PC-3 (cell line): ENCODE measurements at places on chromosomes 6 and 20.

- DNase-seq: peak; percentile 57
Measured at GRCh38 chr6:157800420-157801237, 22.4 kb upstream of the SNX9 start.

- peak; percentile 84 for DNase-seq
Measured at GRCh38 chr6:131400054-131400778, 172.8 kb upstream of the ARG1 start.

- no peak for DNase-seq
Measured at GRCh38 chr6:24640166-24640565, 5.8 kb downstream of the KIAA0319 start.

- no peak for DNase-seq
Measured at GRCh38 chr6:65903992-65904391, 197.0 kb upstream of the EYS start.

GRCh38 chr20:21189761-21190523, 64.1 kb downstream of the KIZ start:
- no peak for DNase-seq

DNA sequence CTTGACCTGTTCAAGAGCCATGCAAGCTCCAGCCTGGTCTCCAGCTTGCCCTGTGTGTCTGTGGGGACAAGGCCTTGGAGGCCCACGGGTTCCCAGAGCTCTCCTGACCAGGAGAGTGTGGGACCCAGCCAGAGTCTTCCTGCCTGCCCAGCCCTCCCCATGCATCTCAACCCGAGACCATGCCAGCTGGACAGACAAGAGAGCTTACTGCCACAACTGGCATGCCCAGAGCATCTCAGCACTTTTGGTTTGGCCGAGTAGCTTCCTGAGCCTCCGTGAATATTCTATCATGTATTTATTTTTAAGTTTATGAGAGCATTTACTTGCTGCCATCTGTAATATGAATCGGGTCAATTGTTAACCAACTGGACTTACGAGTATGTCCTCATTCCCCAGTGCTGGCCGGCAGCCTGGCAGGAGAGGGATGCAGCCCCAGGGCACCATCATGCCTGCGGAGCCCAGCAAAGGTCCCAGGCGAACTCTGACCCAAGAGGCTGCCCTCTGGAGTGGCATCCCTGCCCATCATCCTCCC, 14.9 kb downstream of the IP6K3 start:
- peak; percentile 42 for DNase-seq

- no peak for DNase-seq
Measured at GRCh38 chr6:146574211-146574610, 24.6 kb upstream of the ADGB start.

GRCh38 chr6:67736816-67737215, 898.3 kb upstream of the ADGRB3 start:
- no peak for DNase-seq

DNA sequence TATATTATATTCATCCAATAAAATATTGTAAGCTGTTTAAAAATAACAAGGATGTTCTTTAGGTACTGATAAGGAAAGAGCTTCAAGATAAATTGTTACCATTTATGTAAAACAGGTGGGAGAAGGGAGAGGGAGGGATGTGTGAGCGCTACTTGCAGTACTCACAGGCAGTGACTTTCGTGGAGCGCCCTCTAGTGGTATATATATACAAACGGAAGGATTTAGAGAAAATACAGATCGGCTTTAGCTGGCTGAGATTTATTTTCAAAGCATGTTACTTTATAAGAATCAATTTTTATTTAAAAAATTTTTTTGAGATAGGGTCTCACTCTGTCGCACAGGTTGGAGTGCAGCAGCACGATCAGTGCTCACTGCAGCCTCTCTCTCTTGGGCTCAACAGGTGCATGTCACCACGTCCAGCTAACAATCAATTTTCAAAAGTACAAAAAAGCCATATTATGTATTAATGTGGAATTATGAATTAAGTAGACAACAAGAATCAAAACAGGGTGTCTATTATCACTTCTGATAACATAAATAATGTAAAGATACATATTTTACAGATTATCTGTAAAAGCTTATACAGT, 3.3 kb upstream of the MOG start:
- DNase-seq: peak; percentile 70

- DNase-seq: no peak
Measured at GRCh38 chr6:101232961-101233360, 160.5 kb upstream of the GRIK2 start.

GRCh38 chr20:40711079-40711478, 22.0 kb upstream of the MAFB start:
- no peak for DNase-seq

DNA sequence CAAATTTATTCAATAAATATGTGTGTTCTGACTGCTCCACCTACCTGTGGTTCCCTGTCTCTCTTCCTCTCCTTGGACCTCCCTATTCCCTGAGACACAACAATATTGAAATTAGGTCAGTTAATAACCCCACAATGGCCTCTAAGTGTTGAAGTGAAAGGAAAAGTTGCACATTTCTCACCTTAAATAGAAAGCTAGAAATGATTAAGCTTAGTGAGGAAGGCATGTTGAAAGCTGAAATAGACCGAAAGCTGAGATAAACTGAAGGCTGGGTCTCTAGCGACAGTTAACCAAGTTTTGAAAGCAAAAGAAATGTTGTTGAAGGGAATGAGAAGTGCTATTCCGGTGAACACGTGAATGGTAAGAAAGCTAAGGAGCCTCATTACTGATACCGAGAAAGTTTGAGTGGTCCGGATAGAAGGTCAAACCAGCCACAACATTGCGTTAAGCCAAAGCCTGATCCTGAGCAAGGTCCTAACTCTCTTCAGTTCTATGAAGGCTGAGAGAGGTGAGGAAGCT, 34.1 kb downstream of the UST start:
- DNase-seq: no peak

GRCh38 chr20:60680554-60680953, 571.5 kb upstream of the CDH4 start:
- no peak for DNase-seq

GRCh38 chr6:6793388-6794250, 205.1 kb downstream of the LY86 start:
- DNase-seq: no peak

- DNase-seq: no peak
Measured at GRCh38 chr6:126667071-126667470, 327.2 kb downstream of the CENPW start.

GRCh38 chr6:82197784-82198183, 49.8 kb downstream of the IBTK start:
- no peak for DNase-seq

DNA sequence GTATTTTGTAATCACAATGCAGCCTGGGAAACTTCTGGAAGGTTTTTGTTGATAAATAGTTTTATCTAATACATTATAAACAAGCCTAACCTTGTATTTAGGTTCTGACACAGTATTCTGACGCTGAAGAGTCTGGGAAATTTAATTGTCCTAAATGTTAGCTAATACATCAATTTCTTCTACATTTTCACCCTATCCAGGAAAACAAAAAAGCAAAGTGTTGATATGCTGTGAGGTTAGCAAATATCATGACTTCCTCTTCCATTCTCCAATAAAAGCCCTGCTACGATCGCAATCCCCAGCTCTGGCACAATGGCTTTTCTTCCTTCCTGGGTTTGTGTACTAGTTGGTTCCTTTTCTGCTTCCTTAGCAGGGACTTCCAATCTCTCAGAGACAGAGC, at the start of gene C6orf58:
Gene C6orf58, plus strand, starts transcription at position 301 of the 400 bp plus-strand sequence. Its CDS starts 12 bp downstream, at position 313.
- DNase-seq: no peak

GRCh38 chr20:14495066-14495465, 157.7 kb upstream of the FLRT3 start:
- DNase-seq: peak; percentile 12

DNA sequence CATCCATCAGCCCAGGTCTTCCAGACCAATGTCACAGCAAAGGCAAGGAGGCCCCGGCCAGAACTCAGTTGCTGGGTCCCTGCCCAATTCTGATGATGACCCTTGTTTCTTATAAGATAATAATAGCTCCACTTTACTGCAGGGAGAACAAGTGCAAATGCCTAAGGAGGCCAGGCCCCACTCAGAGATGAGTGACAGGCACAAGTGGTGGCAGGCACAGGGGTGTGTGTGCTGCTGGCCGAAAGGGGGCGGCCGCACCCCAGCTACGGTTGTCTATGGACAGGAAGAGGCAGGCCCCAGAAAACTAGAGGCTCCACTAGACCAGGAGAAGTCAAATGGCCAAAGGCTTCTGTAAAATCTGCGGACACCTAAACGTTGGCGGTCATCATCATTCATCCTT, 28.6 kb downstream of the GNAS-AS1 start:
- DNase-seq: no peak

- DNase-seq: peak; percentile 77
Measured at GRCh38 chr6:45625191-45625664, 247.5 kb upstream of the SUPT3H start.

- DNase-seq: peak; percentile 4
Measured at GRCh38 chr6:69994251-69994650, 127.9 kb downstream of the COL19A1 start.

GRCh38 chr6:111605100-111605751, 452 bp downstream of the TRAF3IP2 start:
- peak; percentile 44 for DNase-seq

DNA sequence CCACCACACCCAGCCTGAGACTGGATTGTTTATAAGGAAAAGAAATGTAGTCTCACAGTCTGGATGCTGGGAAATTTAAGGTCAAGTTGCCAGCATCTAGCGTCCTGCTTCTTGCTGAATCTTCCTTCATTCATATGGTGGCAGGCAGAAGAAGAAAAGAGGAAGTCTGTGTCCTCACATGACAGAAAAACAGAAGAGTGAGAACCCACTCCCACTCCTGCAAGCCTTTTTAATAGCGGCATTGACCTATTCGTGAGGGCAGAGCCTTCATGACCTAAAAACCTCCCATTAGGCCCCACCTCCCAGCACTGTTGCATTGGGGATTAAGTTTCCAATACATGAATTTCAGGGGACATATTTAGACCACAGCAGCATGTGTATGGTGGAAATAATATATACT, 160.8 kb upstream of the BMP2 start:
- DNase-seq: no peak

GRCh38 chr20:6704132-6704861, 63.2 kb upstream of the BMP2 start:
- peak; percentile 89 for DNase-seq

- no peak for DNase-seq
Measured at GRCh38 chr20:24842918-24843715, 106.0 kb upstream of the CST7 start.

DNA sequence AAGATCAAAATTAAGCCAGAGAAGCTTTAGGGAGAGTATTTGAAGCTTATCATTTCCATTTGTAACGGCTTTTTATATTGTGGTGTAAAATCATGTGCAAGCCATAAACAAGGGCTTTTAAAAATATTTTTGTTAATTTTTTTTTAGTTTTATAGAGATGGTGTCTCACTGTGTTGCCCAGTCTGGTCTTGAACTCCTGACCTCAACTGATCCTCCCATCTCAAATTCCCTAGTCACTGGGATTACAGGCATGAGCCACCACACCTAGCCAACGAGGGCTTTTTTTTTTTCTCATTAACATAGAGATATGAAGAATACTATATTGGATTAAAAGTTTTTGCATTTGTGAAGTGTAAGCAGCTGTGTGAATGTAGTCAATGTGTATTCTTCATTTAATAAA, 29.1 kb downstream of the CDKAL1 start:
- no peak for DNase-seq

DNA sequence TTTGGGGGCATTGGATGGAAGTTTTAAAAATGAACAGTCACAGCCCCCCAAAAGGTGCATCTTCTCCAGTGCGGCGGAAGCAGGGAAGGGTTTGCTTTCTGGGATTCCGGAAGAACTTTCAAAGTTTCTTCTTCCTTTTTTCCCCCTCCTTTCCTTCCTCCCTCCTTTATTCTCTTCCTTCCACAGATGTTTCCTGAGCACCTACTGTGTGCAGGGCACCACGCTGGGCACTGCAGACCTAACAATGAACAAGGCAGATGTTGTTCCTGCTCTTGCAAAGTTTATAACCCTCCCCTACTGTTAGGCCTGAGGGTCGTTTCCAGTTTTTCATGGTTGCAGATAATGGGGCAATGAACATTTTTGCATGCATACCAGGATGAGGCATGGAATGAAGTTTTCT, 58.1 kb downstream of the CHMP4B start:
- DNase-seq: no peak

DNA sequence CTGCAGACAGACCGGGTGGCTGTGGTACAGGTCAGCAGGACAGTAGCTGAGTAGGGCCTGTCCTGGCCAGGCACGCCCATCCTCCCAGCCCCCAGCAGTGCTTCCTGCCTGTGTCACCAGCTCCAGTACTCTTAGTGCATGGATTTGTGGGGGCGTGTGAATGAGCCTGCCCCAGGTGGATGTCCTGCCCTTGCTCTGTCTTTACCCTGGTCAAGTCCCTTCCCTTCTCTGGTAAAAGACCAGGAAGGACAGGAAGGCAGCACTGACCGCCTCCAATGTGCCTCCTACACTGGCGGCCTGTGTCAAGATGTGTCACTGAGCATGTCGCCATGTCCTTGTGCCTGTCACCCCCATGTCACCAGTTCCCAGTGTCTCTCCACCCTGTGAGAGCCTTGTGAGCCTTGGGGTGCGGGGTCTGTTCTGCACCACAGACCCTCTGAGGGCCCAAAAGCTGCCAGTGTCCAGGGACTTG, 11.9 kb downstream of the TEAD3 start:
- DNase-seq: peak; percentile 62

DNA sequence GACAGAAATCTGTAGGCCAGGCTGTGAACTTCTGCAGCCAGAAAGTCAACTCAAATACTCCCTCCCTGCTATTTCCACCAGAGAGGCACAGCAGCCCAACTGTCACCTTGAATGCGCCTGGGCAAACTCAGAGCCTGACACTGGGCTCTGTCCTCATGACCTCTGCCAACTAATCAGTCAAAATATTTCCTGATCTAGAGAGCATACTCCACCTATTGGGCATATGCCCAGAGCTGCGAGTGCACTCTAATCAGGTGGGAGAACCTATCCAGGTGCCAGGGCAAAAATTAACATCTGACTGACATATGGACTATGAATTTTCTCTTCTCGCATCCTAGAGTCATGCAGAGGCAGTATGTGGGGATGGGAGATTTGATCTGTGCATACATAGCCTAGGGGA, 406.3 kb upstream of the RUNX2 start:
- no peak for DNase-seq

GRCh38 chr6:118743746-118744145, 92.4 kb upstream of the CEP85L start:
- DNase-seq: no peak

- DNase-seq: no peak
Measured at GRCh38 chr20:63268256-63268655, 4.4 kb upstream of the ARFGAP1 start.

- DNase-seq: no peak
Measured at GRCh38 chr6:235763-236360, 56.4 kb upstream of the DUSP22 start.

GRCh38 chr20:49417843-49418555, 64.5 kb downstream of the KCNB1 start:
- DNase-seq: no peak
